ENCODE measurements at places on chromosomes 16 and 17.

DNA sequence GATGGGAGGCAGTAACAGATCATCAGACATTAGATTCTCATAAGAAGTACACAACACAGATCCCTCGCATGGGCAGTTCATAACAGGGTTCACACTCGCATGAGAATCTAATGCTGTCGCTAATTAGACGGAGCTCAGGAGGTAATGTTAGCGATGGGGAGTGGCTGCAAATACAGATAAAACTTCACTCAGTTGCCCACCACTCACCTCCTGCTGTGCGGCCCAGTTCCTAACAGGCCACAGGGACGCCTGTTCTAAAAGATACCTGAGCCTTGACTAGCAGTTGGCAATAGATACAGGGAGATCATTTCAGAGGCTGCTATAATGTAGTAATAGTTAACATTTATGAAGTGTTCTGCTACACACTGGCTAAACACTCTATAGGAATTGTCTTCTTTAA, 4.9 kb downstream of the PTRH2 start:
- no peak for DNase-seq

- DNase-seq = no peak
Observed at GRCh38 chr17:37339321-37339720, 36.5 kb upstream of the C17orf78 start.

DNA sequence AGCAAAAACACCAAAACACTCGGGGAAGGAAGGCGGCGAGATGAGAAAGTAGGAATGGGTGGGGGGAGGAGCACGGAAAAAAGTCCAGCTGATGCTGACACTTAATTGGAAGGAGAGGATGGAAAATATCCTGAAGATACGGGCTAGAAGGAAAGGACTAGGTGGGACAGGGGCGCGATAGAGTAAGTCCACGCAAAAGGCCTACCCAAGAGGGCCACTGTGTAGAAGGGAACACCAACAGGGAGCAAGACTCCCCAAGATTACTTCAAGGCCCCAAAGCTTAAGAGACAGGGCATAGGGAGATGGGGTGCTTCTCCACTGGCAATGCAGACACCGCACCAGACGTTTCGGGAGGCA, 736 bp downstream of the APPBP2 start:
- no peak for DNase-seq

DNA sequence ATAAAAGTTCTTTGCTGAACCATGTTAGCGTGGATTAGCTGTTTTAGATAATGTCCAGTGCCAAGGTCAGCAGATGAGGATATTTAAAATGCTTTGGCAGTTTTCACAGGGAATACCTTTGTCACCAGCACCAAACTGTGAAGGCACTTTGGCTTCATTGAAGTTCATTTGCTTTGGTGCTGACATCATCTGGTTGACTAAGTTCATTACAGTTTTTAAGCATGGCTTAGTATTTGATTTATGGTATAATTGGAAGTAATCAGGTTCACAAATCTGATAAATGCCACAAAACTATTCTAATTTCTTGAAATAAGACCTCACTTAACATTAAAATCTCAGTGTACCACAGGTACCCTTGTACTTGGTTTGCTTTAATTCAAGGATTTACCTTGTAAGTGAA, 4.3 kb downstream of the GID4 start:
- DNase-seq = no peak

DNA sequence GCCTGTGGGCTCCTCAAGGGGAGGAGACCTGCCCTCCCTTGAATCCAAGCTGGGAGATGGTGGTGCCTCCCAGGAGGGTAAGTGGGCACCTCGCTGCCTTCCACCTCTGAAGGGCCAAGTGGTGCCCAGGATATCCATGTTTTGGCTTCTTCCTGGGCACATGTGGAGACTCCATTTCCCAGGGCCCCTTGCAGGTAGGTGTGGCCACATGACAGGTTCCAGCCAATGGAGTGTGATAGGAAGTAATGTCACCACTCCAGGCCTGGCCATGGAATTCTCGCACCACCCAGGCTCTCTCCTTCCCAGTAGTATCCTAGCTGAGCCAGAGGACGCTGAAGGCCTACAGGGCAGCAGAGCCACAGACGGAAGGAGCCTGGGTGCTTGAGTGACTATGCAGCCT, 17.6 kb upstream of the PEMT start:
- DNase-seq = no peak

GRCh38 chr17:37197336-37197735, 178.4 kb upstream of the C17orf78 start:
- DNase-seq = no peak

GRCh38 chr16:13435873-13436474, 484.0 kb upstream of the ERCC4 start:
- DNase-seq = no peak

DNA sequence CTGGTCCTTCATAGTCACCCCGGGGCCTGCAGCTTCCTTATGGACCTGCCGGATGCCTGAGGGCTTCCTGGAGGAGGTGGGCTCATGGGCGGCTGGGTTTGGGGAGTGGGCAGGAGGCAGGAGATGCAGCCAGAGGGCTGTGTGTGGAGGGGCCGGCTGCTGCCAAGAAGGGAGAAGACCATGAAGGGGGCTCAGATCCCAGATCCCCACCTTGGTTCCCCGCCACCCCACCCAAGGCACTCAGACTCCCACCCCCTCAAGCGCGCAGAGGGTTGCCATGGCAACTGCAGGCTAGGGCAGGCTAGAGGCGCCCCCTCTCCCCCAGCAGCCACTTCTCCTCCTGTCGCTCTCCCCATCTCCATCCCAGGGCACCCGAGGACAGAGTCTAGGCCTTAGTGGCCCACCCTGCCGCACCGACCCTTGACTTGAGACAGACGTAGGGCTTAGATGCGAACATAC, 104.5 kb downstream of the CRLF3 start:
- no peak for DNase-seq

DNA sequence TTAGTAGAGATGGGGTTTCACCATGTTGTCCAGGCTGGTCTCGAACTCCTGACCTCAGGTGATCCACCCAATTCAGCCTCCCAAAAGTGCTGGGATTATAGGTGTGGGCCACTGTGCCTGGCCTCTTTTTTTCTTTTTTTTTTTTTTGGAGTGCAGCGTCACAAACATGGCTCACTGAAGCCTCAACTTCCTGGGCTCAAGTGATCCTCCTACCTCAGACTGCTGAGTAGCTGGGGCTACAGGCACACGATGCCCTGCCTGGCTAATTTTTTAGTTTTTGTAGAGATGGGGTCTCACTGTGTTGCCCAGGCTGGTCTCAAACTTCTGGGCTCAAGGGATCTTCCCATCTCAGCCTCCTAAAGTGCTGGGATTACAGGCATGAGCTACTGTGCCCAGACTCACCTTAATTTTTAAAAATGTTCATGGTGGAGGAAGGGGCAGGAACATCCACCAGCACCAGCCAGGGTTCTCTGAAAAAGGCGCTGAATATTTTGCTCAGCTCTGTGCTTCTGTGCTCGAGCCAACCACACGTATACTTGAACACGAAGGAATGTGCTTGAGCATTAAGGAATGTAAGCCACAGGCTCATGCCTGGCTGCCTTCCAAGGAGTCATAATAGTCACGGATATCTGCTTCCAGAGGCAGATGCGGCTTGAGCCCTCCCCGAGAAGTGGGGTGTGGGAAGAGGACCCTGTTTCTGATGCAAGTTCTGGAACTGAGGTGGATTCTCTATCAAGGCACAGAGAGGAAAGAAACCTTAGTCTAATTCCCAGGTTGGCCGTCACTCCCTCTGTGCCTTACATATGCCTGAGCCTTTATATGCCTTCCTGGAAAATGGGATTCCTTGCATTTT, 65.5 kb upstream of the CREBBP start:
- DNase-seq = no peak

GRCh38 chr17:226108-227077, 44.9 kb upstream of the DOC2B start:
- DNase-seq = no peak

- DNase-seq = no peak
Observed at GRCh38 chr17:50093246-50093645, 1.9 kb upstream of the PDK2 start.

GRCh38 chr17:67138392-67138791, 94.0 kb downstream of the CACNG1 start:
- peak; percentile 6 for DNase-seq

DNA sequence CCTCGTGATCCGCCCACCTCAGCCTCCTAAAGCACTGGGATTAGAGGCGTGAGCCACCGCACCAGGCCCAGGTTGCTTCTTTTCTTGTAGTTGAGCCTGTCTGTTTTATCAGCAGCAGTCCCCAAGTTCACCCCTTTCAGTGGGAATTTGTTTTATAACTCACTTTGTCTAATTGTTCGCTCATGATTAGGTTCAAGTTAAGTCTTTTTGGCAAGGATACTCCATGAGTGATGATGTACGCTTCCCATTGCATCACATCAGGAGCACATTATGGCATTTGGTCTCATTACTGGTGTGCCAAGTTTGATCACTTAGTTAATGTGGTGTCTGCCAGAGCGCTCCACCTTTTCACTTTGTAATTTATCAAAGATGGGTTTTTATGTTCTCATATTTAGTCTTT, 14.4 kb upstream of the GJD3 start:
- no peak for DNase-seq

- peak; percentile 83 for DNase-seq
Observed at GRCh38 chr17:2056206-2057174, 1.6 kb downstream of the HIC1 start.

GRCh38 chr17:38727736-38728135, 2.4 kb upstream of the CISD3 start:
- no peak for DNase-seq

- peak; percentile 39 for DNase-seq
Observed at GRCh38 chr16:77584205-77584859, 138.0 kb upstream of the NUDT7 start.

GRCh38 chr16:86010680-86011141, 111.7 kb downstream of the IRF8 start:
- no peak for DNase-seq

DNA sequence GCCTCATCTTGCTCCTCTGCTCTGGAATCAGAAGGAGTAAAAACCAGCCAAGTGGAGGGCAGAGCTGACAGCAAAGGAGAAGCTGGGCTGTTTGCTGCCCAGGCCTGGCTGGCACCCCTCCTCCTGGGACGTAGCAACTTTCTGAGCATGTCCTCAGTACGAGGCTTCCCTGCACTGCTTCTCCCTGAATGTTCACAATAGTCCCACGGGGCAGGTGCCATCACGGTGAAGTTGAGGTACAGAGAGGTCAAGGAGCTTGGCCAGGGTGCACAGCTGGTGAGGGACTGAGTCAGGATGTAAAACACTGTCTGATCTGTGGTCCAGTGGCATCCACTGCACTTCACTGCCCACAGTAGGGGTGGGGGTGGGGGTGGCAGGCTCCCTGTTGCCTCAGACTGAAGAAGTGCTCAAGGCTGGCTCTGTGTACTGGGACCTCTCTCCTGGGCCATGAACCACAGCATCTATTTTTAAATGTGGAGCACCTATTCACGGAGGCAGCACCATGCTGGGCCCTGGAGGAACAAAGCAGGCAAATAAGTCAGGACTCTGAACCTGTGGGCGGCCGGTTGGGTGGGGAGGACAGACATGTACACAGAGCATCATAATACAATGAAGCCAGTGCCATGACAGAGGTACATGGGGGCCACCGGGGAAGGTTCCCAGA, 369.5 kb downstream of the SEC14L1 start:
- DNase-seq = no peak

- no peak for DNase-seq
Observed at GRCh38 chr17:78933959-78934568, 8.9 kb upstream of the TIMP2 start.

DNA sequence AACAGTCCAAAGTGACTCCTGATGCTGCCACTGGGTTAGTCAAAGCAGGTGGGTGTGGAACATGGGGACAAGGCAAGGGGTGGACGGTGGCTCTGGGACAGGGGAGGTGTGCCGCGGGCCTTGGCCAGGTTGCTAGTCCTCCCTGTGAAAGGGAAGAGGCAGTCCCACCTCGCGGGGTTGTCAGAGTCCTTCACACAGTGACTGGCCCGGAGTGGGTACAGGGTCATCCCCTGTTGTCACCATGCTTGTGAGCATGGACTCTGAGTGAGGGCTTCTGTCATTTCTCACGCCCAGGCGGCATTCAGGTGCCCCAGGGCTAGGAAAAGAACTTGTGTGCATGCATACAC, 3.1 kb upstream of the ZNF469 start:
- no peak for DNase-seq

DNA sequence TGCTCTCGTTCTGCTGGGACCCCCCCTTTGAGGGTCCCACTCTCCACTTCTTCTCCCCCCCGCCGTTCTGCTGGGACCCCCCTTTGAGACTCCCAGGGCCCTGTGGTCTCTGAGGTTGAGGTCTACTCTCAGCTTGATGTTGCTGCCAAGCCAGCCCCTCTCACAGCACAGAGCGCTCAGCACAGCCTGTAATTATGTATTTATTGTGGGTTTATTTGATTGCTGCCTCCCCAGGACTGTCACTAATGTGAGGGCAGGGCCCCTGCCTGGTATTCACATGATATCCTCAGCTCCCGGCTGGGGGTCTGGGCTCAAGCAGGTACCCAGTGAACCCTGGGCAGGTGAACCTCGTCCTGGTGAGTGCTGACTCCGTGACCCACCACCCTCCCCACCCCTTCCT, 35.4 kb downstream of the ACTG1 start:
- DNase-seq = no peak

DNA sequence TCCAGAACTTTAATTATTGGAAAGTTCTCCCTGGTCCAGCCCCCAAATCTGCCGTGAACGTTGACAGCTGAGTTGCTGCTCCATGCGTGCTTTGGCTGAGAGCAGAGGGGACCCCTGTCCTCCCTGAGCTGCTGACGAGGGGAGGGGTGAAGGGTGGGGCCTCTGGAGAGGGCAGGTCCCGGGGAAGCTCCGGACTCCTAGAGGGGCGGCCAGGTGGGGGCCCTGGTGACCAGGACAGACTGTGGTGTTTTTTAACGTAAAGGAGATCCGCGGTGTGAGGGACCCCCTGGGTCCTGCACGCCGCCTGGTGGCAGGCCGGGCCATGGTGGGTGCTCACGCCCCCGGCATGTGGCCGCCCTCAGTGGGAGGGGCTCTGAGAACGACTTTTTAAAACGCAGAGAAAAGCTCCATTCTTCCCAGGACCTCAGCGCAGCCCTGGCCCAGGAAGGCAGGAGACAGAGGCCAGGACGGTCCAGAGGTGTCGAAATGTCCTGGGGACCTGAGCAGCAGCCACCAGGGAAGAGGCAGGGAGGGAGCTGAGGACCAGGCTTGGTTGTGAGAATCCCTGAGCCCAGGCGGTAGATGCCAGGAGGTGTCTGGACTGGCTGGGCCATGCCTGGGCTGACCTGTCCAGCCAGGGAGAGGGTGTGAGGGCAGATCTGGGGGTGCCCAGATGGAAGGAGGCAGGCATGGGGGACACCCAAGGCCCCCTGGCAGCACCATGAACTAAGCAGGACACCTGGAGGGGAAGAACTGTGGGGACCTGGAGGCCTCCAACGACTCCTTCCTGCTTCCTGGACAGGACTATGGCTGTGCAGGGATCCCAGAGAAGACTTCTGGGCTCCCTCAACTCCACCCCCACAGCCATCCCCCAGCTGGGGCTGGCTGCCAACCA, at the start of gene MC1R:
TSS of gene MC1R (plus strand) at position 410 of the 895 bp plus-strand sequence. CDS start at position 807, 397 bp downstream.
- peak; percentile 74 for DNase-seq

DNA sequence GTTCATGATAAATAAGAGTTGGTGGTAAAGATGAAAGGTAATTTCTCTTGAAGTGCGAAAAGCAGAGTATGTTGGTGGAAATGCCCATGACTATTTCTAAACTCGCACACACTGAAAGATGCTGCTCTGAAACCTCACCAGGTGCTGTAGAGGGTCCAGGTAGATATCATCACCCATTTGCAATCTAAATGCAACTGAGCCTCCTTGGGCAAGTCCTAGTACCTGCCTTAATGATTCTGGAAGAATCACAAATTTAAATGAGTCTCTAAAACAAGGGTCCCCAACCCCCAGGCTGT, 5.9 kb upstream of the MMD start:
- DNase-seq = no peak
